Jurkat, Clone E6-1 (cell line): ENCODE measurements at places on chromosomes 2 and 18.

DNA sequence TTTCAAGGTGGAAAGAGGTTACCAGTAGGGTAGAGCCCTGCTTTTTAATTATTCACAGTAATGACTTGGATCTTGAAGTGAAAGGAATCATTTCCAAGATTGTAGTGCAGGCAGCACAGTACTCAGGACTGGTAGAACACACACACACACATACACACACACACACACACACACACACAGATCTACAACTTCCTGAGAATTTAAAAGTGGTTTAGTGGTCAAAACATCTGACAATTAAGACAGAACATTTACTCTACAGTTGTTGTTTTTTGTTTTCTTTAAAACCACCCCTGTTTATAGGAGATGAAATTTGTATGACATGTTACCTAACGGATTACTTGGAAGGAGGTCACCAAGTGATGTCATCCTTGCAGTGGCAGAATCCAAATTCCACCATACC, 146.7 kb upstream of the VRK2 start:
- no peak for DNase-seq

DNA sequence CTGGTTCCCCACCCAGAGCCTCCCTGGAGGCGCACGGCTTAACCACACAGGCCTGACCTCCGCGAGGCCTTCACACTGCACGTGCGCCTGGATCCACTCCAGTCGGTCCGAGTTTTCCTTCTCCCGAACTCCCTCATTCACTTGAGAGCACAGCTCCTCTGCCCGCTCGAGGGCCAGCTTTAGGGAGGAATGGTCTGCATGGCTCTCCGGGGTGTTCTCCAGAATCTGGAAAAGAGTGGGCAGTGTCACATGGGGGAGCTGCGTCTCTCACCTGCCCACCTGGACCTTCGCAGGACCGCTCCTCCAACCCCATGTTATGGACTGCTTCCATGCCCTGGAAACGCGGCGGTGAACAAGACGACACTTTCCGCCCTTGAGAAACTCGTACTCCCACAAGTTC, 35.9 kb downstream of the FAM228A start:
- no peak for DNase-seq

DNA sequence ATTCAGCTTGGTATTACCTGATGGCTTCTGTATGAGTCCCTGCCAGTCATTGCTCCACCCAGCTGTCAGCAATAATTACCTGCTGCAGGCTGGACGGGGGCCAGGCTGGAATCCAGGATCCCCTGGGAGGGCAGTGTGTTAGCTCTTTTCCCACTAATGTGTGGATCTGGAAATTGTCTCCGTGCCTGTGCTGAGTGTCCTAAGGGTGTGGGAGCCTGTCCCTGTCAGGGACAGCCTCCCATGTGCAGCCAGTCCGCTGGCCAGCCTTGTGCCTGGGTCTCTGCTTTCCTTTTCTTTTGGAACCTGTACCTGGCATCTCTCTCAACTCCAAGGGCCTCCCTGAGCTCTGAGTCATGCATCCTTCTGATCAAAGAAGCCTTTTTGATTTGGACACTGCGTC, 107.2 kb upstream of the SPRED2 start:
- no peak for DNase-seq

DNA sequence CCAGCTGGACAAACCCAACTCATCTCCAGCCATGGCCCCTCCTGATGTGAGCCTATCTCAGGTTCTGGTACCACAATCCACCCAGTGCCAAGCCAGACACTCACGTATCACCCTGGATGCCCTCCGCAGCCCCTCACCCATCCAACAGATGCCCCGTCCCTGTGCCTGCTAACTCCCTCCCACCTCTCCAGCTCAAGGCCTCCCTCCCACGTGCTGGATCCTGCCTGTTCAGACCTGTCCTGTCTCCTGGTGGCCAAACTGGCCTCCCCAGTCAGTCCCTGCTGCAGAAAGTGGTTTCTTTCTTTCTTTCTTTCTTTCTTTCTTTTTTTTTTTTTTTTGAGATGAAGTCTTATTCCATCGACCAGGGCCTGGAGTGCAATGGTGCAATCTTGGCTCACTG, 86.2 kb downstream of the RRM2 start:
- DNase-seq = no peak

DNA sequence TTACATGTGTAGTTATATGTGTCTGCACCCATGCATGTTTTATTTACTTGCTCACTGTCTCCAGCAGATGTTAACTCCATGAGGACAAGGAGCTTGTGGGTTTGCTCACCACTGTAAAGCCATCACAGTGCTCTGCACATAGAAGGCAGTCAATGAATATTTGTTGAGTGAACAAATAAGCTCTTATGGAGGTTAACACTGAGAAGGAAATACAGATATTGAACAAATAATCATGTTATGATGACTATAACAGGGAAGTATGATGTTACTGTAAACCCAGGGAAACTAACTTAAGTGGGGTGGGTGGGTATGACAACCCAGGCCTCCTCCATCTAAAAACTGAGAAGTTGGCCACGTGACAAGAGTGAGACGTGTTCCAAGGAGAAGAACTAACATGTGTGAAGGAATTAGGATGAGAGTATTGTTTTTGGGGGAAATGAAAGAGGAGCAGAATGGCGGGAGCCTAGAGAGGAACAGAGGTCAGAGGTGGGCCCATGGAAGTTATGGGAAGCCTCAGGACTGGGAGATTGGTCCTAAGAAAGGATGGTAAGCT, 6.0 kb upstream of the FAM117B start:
- no peak for DNase-seq

DNA sequence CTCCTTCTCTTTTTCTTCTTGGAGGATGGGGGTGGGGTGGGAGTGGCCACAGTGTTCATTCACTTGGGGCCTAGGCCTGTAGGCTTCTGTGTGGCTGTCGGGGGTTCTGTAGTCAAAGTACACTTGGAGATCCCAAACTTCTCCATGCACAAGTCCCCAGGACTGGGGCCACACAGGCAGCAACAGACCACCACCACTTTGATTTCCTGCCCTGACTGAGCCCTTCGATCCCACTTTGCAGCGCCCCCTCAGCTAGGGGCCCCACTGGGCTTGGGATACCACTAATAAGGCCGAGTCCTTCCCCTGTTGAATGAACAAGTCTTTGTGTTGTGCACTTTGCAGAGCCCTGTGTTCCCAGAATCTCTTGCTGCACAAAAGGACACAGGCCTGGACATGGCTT, 5.5 kb upstream of the TEX51 start:
- DNase-seq = no peak

DNA sequence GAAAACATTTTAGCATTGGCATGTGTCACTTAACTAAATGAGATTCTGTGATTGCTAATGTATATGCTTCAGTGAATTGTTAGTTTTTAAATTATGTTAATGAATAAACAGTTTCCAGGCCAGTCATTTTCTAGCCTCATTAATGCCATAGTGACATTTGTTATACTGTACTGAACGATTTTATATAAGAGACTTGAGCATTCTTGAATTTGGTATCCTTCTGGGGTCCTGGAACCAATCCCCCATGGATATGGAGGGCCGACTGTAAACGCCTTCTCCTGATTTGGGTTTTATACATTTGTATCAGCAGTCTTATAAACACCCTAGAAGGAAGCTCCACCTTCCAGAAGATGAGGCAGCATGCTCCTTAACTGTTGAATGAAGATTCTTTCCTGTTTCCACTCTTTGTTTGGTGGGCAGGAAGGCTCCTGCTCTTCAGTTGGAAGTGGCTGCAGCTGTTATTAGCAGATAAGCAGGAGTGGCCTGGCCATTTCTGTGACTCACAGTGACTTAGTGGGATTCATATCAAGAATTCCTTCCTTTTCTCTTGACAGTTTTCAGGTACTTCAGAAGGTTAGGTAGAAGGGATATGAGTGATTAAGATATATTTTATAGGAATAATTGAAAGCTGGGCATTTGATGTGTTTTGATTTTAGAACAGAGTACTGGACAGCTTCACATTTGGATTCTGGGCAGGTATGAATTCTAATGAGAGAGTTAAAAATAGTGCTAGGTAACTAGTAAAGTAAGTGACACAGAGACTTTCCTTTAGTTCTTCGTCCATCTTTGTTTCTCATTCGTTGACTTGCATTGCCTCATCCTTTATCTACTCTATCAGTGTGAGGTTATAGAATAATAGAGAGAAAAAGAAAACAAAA, 124.9 kb downstream of the PLCL1 start:
- no peak for DNase-seq

GRCh38 chr18:13500869-13501542, 225.4 kb downstream of the FAM210A start:
- DNase-seq = no peak

GRCh38 chr2:105610576-105611332, 134.0 kb upstream of the NCK2 start:
- no peak for DNase-seq

- DNase-seq = no peak
These were observed 342.9 kb downstream of the SPAG16 start for GRCh38 chr2:213627054-213627710.

- DNase-seq = peak; percentile 69
These were observed 12.7 kb downstream of the RMC1 start for GRCh38 chr18:23515911-23516546.

GRCh38 chr2:147501968-147502367, 342.9 kb upstream of the ACVR2A start:
- DNase-seq = no peak

DNA sequence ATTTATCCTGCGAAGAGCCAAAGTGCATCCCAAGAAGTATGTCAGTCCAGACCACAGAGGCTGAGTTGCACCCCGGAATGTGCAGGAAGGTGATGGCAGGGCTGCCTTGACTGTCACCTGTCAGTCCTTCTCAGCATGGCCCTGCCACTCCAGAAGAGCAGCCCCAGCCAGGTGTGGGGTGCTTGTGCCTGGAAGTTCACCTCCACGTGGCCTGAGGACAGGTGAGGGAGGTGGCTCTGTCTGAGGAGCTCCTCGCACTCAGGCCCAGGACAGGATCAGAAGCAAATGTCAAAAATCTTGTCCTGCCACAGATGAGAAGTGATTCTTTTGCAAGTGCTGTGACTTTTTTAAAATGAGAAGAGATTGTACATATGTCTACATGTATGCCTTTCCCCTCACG, 31.4 kb upstream of the B3GNT7 start:
- DNase-seq = no peak

DNA sequence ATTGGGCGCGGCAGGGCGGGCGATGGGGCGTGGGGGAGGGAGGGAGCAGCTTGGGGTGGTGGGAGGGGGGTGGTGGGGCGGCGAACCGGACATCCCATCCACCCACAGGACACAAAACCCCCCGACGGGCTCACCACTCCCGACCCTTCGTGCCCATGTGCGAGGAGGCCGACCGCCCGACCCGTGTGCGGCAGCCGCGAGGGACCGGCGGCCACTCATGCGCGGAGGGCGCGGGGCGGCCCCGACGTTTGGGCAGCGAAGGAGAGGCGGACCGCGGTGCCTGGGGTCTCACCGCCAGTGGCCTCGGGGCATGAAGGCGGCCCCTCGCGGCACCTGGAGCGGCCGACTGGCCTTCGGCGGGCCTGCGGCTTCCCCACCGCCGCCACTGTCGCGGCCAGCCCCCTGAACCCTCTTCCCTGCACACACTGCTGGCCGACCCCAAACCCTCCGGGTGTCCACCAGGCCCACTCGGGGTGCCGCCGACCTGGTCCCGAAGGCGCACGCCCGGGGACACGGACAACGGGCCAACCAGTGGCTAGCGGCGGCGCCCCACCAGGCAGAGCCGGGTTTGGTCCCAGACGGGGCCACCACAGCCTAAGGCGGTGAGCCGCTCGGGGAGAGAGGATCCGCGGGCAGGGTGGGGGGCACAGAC, 94.6 kb upstream of the ANKRD30BL start:
- DNase-seq = no peak

- no peak for DNase-seq
These were observed 402.9 kb downstream of the TNS1 start for GRCh38 chr2:217599906-217600305.

GRCh38 chr18:62186499-62186773, 420 bp downstream of the PIGN start:
- DNase-seq = no peak

DNA sequence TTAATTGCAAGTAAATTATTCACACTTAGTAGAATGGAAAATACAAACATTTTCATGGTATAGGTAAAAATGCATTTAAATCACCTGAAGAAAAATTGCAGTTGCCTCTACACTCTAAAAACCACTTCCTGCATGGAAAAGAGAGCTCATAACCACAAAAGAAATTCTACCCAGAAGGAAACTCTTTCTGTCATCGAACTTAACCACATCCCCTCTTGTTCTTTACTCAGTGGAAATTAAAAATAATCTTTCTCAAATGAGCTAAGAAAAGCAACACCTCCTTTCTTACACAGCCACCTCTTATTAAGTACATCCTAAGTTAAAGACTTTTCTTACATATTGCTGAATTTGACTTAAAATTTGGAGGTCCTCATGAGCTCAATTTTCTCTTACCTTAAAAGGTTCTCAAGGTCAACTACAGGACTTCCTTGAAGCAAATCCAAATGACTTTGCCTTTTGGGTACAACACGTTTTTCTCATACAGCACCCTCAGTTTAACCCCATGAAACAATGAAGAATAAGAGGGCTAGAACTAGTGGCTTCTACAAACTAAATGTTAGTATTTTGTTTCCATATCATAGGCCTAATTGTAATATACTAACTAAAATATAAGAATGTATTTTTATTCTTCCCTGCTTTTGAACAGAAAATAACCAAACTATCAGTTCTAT, 109.1 kb upstream of the CRIM1 start:
- peak; percentile 75 for DNase-seq

DNA sequence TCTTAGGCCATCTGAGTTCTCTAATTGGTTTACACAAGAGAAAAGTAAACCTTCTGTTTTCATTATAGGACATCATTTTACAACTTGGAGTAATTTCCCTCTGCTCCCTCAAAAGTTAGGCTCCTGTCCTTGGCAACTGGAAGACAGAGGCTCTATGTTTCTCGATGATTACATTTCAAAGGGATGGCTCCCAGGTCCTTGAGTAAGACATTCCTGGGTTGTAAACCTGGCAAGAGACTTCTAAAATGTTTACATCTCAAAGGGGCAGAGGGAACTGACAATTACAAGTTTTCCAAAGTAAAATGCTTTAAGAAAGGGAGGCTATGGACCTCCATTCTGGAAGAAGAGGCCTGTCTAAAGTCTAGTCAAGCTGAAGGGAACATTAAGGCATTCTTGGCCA, 268.3 kb upstream of the REG3G start:
- no peak for DNase-seq

DNA sequence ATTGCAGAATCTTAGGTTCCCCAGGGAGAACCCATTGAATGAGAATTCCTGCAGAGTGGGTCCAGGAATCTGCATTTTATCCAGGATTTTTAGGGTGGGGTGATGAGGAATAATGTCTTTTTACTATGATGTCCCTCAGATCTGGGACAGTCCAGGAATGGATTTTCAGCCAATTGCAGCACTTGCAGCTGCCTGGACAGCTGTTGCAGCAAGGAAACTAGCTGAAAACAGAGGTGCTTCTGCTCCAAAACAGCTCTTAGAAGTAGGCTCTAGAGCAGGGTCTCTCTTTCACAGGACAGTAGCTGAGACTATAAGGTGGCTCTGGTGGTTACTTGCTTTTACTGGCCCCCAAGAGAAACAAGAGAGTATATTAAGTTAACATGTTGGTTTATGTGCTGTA, 9.1 kb downstream of the GLI2 start:
- DNase-seq = no peak

DNA sequence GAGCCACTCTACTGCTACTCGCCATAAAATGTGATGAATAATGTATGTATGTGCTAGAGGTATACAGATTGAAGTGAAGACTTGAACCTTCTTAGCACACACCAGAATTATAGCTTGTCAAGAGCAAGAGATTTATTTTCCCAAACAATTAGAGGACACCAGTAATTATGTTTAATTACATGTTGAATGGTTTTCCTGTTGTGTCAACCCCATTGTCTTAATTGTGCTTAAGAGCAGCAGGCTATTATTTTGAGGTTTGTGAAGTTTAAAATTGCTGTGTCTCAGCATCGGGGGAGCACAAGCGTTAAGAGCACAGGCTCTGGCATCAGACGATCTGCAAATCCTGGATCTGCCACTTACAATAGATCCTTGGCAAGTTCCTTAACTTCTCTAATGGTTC, 29.0 kb downstream of the KIF5C start:
- DNase-seq = no peak
